ENCODE measurements at places on chromosomes 13 and 19. TPM values are rescaled to one million over a fixed set of nuclear protein-coding genes. Genes with fewer than 3 reads are reported as not detected.

The TBXA2R gene
- total RNA-seq = 0.20 TPM

The FOSB gene
- 15.3 TPM for total RNA-seq

The PLVAP gene
- total RNA-seq = not detected

The ARRDC5 gene
- 0.85 TPM for total RNA-seq

The RBM42 gene
- 99.5 TPM for total RNA-seq

The ZNF418 gene
- 3.0 TPM for total RNA-seq

The ZNF829 gene
- total RNA-seq = 4.3 TPM

The CHAF1A gene
- 71.7 TPM for total RNA-seq

The ZNF296 gene
- 5.9 TPM for total RNA-seq

The CDC16 gene
- 64.0 TPM for total RNA-seq

The FGF22 gene
- total RNA-seq = not detected

The NLRP5 gene
- not detected for total RNA-seq

The ATXN8OS gene
- not detected for total RNA-seq

The MAP2K7 gene
- 42.6 TPM for total RNA-seq

The KL gene
- 0.08 TPM for total RNA-seq

The NAT14 gene
- total RNA-seq = 12.0 TPM

The SELENOV gene
- not detected for total RNA-seq

The SNRPA gene
- total RNA-seq = 151 TPM

The CLC gene
- 1.5 TPM for total RNA-seq

The U2AF1L4 gene
- 35.5 TPM for total RNA-seq

The RGL3 gene
- total RNA-seq = not detected

The LHB gene
- total RNA-seq = 0.88 TPM

The RNF113B gene
- not detected for total RNA-seq

The CHST8 gene
- not detected for total RNA-seq

The ZNF808 gene
- 36.7 TPM for total RNA-seq

The EFNA2 gene
- total RNA-seq = not detected

The IRGC gene
- total RNA-seq = not detected

The ELSPBP1 gene
- total RNA-seq = not detected

The FCAR gene
- not detected for total RNA-seq

The CLASRP gene
- total RNA-seq = 84.3 TPM
